ENCODE measurements at places on chromosomes 13 and 19.

DNA sequence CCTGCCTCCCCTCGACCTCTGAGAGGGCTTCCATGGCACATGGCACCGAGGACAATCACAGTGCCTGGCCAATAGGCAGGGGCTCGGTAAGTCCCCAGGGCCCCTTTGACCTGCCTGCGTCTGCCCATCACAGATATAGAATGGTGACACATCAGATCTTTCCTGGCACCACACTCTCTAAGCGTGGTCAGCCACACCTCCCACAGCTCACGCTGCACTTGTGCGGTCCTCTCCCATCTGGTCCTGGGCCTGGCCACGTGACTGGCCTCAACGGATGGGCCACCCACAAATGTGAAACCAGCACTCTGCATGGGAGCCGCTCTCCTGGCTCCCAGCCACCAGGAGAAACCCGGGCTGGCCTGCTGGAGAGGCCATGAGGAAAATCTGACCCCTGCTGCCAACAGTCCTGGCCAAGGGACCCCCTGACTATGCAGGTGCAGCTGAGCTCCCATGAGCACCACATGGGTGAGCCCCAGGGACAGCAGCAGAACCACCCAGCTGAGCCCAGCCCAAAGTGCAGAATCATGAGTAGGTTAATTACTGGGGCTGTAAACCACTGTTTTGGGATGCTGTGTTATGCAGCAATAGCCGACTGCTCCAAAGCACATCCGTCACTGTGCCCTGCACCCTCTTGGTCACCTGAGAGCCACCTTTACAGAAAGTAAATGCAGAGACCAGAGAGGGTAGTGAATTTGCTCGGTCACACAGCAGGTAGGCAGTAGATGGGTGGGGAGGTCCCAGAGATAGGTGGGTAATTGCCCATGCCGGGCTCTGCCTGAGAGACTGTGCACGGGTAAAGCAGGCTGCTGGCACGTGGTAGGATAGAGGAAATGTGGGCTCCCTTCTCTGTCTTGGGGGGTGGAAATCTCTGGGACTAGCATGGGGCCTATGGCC lies 9.7 kb upstream of the MEF2B start:
- no peak for DNase-seq

DNA sequence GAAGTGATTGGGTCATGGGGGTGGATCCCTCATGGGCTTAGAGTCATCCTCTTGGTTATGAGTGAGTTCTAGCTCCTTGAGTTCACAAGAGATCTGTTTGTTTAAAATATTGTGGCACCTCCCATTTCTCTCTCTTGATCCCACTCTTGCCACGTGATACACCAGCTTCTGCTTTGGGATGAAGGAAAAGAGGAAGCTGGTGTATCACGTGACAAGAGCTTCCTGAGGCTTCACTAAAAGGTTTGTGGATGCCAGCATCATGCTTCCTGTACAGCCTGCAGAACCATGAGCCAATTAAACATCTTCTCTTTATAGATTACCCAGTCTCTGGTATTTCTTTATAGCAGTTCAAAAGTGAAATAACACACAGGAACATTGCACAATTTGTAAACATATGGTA lies 352.5 kb upstream of the ATXN8OS start:
- no peak for DNase-seq

DNA sequence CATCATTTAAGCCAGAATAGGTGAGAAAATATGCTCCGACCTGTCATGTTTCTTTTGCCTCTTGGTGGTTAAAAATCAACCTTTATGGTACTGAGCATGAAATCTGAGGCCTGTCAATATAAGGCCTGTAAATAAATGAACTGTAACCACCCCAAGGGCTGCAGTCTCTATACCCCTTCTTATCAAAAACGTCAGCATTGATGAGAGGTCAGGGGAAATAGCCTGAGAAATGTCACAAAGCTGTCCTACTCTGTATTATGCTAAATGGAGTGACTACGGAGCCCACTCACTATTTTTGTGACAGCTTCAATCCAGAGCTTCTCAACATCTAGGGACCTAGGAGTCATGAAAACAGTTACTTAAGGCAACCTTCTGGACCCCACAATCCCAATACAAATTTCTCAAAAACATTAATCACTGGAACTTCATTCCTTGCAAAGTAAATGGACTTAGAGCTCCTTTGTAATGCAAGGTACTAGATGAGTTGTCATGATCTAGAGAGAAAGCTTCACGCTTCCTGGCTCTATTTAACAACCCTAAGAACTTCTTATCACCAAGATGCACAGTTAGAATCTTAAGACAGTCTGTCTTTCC lies 2.7 kb upstream of the RAP2A start:
- DNase-seq, result no peak

- no peak for DNase-seq
Measured at GRCh38 chr19:13765395-13766094, 1.2 kb downstream of the MRI1 start.

DNA sequence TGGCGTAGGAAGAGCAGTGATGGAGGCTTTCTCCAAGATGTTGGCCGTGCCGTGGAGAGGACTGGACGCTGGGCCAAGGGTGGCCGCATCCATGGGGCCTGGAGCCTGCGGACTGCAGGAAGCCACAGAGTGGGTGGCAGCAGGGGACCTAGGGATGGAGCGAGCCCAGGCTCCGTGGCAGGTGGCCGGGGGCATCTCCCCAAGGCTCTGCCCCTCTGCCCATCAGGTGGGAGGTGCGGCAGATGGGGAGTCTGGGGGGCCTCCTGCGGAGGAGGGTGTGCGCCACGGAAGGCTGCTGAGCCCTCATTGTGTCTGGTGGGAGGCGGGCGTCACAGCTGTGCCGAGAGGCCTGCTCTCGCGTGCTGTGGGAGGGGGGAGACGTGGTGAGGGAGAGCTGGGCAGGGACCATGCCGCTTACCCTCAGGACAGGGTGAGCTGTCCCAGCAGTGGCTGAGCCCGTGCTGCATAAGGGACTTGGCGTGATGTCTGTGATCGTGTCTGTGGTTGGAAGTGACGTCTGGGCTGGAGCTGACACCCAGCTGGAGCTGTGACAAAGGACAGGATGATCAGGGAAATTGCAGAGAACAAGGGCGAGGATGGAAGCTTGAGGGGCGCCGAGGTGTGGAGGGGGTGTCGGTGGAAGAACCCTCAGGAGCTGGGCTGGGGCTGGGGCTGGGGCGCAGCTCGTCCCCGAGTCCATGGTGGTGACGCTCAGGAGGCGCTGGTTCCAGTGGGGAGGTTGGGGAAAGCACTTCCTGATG lies 13.4 kb downstream of the MCF2L start:
- DNase-seq, result no peak

- no peak for DNase-seq
Measured at GRCh38 chr19:2202366-2202765, 33.8 kb downstream of the PLEKHJ1 start.

DNA sequence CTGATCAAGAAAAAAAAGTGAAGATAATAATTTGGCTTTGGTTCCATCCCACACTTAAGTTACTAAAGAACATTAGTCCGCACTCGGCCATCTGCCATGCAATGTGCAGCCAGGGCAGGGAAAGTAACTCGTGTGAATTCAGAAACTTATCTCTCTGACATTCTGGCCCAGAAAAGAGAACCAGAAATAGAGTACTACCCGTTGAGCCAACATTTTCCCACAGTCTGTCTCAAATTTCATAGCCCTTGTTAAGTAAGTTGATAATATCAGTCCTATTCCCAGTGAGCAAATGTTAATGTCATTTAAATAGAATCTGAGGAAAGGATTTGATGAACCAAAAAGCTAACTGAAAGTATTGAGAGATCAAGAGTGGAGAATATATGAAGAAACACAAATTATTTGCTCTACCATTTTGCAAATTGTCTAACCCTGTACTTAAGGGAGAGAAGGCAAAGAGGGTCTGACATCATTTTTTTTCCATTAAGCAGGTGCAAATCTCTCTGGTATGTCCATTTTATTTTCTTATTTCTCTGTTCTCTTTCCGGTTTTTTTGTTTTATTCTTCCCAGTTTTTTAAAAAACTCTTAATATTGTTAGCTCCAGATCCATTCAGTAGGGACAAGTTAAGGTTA lies 156.3 kb downstream of the NDFIP2 start:
- DNase-seq, result no peak

DNA sequence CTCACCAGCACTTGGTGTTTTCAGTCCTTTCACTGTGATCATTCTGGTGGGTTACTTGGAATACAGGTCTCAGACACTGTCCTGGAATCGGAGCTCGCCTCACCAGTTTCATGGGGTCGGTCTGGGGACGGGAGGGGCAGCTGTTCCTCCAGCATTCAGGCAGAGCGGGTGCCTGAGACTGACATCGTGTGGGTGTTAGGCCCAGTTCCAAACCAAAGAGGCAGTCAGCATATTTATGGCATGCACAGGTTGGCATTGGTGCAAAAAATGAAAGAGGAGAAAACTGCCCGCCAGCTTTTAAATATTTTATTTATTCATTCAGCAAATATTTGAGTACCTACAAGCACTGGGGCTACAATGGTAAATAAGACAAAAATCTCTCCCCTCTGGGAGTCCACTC lies 20.1 kb downstream of the PLEKHF1 start:
- DNase-seq, result no peak
